D721Med (cell line): ENCODE measurements at places on chromosomes 3 and 15.

GRCh38 chr3:52134761-52135160 lies 19.5 kb downstream of the POC1A start:
- DNase-seq = no peak

DNA sequence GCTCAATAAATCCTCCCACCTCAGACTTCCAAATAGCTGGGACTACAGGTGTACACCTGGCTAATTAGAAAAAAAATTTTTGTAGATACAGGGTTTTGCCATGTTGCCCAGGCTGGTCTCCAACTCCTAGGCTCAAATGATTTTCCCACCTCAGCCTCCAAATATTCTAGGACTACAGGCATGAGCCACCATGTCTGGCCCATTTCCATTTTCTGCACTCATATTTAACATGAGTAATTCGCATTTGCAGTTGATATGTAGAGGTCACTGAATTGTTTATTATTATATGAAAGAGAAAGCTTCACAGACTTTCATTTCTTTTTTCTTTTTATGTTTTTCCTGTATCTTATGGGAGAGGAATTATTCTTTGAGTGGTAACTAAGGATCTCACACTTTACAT lies 492.7 kb downstream of the CNTN3 start:
- no peak for DNase-seq

DNA sequence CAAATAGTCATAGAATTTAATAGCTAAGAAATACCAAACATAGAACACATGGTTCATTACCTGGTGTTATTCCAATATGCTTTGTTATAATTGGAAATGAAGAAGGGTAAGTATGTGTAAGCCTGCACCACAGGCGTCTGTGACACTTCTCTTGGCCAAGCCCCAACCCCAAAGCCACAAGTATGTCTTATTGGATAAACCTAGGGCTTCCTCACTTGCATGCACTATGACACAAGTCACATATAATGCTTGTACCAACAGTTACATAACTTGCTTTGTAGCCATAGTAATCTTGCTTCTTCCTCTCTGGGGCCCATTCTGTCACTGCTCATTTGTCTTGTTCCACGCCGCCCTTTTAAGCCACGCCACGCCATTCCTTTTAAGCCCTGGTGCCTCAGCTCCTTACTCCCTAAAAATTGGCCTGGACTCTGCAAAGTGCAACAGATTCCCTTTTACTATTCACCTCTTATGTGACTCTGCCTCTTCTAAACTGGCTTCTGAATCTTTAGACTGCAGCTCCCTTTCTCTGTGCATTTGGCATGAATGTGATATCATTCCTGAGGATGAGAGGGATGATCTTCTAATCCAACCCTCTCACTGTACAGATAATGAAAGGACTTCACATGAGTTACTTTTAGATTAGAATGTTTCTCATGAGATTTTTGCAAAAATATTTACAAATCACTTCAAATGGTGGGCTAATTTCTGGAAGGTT lies 48.1 kb upstream of the EPHA3 start:
- no peak for DNase-seq

DNA sequence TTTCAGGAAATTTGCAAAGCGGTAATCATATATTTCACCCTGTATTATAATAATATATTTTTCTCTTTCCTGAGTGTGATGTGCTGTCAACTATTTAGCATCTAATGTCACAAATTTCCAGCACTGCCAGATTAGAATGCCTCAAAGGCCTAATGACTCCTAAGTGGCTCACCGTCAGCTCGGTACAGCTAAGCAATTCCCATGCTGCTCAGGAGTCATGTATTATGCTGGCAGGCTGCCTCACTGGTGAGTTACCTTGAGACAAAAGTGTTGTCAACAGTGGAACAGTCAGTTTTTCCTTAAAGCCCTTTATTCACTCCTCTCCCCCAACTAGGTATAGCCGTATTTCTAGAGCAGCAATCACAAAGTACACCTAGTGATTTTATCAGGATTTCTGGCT lies 83.6 kb downstream of the NSUN3 start:
- no peak for DNase-seq

DNA sequence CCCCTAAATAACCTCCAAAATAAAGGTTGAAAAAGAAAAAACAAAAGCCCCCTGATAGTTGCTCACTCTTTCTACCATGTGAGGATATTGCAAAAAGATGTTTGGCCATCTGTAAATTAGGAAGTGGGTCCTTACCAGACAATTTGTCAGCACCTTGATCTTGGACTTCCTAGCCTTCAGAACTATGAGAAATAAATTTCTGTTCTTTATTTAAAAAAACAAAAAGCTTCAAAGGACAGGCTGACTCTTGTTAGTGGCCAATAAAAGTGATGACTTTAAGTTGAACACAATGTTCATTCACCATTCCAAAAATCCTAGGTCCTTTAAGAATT lies 103.5 kb downstream of the CBLB start:
- DNase-seq = no peak
